AG09319 (cell line): ENCODE measurements at places on chromosomes 7 and 10.

GRCh38 chr10:29039091-29039490 is 249.8 kb upstream of the LYZL1 start:
- DNase-seq: no peak

- no peak for DNase-seq
Measured at GRCh38 chr10:62063795-62064472, 162.4 kb downstream of the ARID5B start.

DNA sequence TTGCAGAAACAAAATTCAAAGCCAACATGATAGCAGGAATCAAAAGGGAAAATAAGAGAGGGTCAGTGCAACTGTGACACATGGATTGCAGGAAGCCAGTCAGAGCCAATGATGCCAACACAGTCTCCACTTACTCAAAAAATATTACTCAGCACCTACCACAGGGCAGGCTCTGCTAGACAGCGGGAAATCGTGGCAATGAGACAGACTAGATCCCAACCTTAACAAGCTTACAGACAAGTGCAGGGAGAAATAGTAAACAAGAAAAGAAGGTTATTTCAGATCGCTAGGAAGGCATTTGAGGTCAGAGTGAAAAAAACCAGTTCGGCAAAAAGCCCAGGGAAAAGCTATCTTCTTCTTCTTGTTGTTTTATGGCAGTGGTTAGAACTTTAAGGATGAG is 45.2 kb upstream of the NPFFR1 start:
- no peak for DNase-seq

DNA sequence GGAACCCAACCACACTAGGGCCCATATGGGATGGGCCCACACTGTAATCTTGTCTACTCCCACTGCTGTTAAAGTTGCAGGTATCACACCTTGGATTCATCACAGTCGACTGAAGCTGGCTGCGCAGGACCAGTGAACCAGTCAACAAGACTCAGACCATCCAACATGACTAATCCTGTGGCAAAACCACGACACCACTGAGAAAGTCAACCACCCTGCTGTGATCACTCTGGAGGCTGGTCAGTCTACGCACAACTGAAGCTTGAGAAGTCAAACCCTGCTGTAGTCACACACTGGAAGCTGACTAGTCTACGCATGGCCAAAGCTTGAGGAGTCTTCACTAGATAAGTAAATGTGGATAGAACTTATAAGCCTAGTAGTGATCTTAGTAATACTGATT is 9.6 kb upstream of the CYREN start:
- DNase-seq: no peak

- no peak for DNase-seq
Measured at GRCh38 chr10:63562857-63563256, 41.7 kb downstream of the REEP3 start.
